ENCODE measurements at places on chromosomes 12 and 14.

DNA sequence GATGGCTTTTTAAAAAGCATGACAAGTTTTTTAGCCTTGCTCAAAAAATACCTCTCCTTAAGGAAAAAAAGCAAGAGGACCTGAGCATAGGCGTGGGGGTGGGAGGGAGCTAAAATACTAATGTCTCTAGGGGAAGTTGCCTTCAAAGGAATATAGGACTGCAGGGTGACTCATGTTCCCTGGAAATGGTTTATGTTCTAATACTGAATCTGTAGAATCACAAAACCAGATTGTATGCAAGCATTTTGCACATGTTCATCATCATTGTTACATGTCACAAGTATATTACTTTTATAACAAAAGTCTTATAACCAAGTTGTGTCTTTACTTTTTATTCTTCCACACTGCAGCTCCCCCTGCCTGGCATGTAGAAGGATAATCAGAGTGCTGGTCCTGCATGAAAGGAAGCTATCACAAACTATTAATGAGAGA is 36.6 kb downstream of the GPR135 start:
- DNase-seq: no peak

- DNase-seq: peak; percentile 41
Measured at GRCh38 chr14:77120771-77121743, 20.5 kb downstream of the ZDHHC22 start.

DNA sequence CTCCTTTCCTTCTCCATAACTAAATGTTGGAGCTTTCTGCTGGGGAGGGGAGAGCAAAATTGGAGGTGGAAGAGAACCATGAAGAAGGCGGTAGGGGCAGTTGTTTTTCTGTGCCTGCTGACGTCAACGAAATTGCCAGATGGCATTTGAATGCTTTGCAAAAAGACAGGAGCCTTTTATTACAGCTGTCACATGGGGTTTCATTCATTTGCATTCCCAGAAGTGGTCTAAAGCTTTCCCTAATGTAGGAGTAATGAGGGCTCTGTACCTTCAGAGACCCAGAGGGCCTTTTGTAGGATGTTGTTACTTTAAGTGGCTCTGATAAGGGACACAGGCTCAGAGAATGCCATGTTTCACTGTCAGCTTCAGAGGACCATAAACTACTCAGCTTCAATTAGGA is 107.1 kb upstream of the SLCO1C1 start:
- no peak for DNase-seq

DNA sequence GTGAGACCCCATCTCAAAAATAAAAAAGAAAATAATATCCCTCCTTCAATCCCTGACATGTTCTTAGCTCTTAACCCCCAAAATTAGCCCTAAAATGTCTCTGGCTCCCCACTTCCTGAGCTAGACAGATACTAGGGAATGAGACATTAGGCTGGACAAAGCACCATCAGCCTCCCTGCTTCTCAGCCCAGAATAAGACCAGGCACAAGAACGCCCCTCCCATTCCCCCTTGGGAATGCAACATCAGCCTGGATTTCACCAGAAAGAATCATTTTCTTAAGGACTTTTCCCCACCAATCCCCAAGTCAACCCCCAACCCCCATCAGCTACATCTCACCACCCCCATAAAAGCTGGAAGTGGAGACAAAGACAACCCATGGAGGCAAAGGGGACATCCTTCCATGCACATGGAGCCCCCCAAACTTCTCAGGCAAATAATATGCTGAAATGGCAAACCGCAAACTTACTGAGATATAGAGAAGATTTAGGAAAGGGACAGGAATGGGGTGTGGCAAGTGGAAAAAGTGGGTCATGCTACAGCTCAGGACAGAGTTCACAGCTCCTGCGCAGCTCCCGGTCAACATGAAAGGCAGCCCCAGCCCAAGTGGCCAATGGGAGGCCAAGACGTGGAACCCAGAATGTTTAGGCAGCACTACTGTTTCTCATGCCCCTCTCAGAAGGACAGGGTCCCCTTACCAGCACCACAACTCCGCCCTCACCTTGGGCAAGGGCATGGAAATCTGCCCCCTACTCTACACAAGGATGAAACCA is 2.7 kb downstream of the CHD4 start:
- DNase-seq: no peak

GRCh38 chr12:63440048-63440447 is 228.2 kb downstream of the DPY19L2 start:
- DNase-seq: no peak

- no peak for DNase-seq
Measured at GRCh38 chr12:122997343-122998250, 17.1 kb downstream of the ARL6IP4 start.

DNA sequence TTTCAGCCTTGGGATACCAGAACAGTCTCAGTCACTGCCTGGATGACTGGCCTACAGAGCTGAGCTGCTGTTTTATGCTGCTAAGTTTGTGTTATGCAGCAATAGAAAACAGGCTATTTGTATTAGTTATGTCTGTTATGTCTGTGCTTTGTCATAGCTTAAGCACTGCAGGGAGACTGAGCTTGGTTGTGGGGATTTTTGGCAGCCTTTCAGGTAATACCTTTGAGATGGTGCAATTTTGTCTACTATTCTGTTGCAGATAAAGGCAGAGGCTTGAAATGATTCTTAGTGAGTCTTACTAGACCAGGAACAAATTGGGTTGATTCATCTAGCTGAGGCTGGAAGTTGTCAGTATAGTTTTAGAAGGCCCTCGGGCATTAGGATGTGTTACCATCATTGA is 201.3 kb upstream of the RBM19 start:
- no peak for DNase-seq

All from activated T-cell treated with anti-CD3 and anti-CD28 coated beads, Interleukin-2, amount 50 U/mL, for 1 hour (primary cell).